Kidney (tissue), 22 donors: ENCODE measurements at places on chromosomes 5 and 9.

DNA sequence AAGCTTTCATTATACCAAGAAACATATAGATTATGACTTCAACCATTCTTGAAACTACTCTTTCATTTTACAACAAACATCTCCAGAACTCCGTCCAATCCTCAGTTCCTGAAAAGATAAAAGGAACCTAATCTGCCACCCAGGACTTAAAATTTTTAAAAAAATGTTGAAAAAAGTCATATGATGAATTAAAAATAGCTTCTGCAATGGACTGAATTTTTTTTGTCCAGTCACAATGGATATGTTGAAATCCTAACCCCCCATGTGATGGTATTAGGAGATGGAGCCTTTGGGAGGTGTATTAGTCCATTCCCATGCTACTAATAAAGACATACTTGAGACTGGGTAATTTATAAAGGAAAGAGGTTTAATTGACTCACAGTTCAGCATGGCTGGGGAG lies 2.7 kb upstream of the ALDH1A1 start:
- no peak for DNase-seq

DNA sequence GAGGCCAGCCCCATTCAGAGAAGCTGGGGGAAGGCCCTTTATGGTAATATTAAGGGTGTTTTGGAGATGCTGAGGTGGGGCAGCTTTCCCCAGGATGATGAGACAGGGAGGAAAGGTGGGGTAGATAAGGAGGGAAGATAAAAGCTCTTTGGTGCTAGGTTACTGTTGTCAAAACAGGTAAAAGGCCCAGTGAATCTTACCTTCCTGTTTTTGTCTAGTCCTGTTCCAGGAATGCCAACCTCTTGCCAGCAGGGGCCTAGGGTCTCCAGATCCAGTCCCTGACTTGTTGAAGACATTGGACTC lies 797 bp upstream of the CCL27 start:
- DNase-seq = no peak

DNA sequence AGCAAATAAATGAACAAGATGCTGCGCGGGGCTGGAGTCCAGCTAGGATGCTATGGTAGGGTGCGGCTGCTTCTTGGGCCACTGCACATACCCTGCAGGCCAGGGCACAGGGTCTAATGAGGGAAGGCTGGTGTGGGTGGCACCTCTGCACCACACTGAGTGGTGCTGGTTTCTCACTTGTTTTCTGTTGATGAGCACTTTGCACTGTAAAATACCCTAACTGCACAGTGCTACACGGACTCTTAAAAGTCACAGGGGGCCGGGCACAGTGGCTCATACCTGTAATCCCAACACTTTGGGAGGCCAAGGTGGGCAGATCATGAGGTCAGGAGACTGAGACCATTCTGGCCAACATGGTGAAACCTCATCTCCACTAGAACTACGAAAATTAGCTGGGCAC lies 52.7 kb upstream of the DMRT1 start:
- DNase-seq = no peak

DNA sequence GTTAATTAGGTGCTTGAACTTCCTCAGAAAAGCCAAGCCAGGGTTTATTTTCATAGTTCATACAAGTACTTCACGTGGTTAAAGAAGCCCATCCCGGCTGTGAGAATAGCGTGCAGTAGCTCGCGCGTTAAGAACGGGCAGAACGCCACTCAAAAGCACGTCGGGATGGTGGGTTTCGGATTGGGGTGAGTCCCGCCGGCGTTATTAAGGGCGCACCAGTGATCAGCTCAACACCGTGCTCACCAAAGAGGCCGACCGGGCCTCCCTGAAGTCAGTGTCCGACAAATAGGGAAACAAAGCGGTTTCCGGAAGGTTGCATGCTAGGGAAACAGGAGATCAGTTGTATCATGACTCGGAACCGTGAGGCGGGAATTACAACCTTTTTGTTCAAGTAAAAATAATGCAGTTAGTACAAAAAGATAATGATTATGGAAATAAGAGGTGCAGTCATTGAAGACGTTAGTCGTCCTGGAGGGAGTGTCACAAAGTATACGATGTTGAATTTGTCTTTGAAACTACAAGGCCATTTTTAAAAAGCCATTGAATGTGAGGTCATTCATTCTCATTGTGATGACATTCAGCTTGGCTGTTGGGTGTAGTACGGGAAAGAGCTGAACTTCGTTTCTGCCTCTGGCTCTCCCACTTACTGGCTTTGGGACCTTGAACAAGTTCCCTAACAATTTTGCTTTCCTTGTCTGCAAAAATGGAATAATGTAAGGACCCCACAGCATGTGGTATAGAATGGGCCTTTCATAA lies 992 bp downstream of the SETD9 start:
- no peak for DNase-seq

DNA sequence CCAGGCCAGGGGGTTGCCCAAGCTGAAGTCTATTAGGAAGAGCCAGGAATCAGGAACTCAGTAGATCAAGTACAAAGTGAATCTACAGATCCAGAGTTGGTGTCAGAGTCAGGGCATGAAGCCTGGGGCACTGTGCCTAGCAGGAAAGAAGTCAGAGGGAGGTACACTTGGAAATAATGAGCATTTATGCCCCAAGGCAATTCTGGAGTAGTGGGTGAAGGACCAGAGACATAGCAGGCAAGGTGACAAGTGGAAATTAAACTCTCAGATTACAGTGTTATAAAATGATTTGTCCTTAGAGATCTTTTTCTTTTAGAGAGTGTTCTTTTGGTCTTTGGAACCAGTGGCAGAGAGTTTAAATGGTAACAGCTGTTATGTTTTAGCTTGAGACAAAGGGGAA lies 138.0 kb downstream of the ADAMTSL1 start:
- DNase-seq = no peak

DNA sequence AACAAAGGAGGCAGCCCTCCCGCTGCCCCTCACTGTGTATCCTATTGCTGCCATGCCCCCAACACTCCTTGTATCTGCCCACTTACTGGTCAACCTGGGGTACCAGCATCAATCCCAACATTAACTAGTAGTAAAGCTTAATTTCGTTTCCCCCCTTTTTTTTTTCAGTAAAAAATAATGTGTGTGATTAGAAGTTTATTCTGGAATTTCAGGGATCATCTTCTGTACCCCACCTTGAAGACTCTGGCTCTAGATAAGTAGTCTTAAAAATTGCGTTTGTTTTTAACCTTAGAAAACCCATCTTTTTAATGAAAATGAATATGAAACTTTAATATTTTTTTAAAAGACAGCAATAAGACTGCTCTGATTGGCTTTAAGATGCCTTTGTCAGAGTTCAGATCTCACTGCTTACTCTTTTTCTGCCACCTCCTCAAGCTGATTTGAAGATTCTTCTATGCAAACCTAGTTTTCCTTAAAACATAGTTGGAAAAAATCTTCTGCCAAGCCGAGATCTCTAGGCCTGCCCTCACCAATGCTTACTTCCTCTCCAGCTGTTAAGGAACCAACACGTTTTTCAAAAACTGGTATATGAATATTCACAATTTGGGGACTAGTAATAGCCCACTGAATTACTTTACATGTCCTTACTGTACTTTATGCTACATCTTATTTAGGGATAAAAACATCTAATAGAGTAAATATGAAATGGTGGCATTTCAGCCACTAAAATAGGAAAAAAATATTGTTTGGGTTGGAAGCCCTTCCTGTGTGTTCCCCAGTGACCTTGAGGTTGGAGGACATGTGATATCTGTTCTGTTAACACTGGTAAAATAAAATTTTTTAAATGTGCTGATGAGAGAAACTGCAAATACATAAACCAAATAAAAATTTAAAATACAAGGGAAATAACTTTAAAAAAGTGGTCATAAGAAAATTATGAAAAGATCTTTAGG lies 4.0 kb upstream of the RHOBTB3 start:
- no peak for DNase-seq

DNA sequence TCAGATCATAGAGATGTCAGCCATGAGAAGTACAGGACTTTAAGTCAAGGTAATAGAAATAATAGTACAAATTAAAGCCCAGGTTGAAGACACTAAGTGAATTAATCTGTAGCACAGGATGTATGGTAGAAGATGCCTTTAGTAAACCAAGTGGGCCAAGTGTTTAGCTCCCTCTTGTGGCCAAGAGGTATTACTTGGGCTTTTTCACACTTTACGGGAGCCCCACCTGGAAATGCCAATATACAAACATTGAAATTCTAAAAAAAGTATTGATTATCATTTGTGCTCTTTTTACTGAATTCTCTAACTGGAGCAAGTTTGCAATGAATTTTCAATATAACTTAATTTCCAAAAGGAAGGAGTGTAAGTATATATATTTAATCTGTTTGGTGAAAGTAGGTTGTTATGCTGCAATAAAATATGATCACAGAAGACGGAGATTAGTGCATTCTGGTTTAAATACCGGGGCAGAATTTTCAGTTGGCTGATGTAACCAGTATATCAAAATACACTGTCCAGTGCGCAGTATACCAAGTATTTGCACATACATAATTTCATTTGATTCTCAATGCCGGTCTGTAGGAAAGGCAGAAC lies 84.7 kb downstream of the PARP8 start:
- peak; percentile 74 for DNase-seq

DNA sequence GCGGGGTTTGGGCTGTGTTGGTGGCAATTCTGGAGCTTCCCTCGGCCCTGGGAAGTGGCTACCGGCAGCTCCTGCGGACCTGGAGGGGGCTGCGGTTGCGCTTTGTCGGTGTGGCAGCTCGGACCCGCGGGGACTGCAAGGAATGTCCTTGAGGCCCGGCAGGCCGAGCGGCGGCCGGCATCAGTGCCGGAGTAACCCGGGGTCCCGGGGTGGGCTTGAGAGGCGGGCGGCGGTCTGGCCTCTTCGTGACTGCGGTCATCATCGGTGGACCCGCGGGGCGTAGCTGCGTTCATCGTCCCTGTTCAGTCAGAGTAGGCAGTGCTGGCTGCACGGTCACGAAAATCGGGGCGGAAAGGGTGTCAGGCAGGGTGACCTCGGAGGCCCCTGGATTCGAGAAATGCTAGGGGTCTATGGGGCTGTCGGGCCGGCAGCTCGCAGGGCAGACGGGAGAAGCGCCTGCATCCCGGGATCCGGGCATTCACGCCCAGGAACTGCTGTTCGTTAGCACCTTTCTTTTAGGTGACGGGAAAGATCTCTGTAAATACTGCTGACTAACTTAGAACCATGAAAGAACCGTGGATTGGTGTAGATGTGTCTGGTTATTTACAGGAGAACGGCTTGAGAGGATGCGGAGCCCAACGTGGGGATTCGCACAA lies 474 bp downstream of the HMGCR start:
- DNase-seq = no peak

DNA sequence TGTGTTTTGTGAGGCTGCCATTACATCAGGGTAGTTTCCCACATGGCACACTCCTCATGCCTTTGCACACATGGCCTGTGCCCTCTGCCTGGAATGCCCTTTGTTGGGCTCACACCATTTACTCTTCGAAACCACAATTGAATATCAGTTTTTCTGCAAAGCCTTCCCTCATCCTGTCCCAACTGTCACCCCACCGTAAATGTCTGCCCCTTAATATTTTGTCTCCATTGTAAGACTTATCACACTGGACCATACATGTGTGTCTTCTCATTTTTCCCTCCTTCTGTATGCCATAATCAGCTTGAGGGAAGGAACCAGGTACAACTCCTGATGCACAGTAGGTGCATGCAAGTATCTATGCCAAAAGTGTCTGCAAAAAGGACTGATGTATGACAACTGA lies 62.7 kb upstream of the TMEM252 start:
- no peak for DNase-seq

DNA sequence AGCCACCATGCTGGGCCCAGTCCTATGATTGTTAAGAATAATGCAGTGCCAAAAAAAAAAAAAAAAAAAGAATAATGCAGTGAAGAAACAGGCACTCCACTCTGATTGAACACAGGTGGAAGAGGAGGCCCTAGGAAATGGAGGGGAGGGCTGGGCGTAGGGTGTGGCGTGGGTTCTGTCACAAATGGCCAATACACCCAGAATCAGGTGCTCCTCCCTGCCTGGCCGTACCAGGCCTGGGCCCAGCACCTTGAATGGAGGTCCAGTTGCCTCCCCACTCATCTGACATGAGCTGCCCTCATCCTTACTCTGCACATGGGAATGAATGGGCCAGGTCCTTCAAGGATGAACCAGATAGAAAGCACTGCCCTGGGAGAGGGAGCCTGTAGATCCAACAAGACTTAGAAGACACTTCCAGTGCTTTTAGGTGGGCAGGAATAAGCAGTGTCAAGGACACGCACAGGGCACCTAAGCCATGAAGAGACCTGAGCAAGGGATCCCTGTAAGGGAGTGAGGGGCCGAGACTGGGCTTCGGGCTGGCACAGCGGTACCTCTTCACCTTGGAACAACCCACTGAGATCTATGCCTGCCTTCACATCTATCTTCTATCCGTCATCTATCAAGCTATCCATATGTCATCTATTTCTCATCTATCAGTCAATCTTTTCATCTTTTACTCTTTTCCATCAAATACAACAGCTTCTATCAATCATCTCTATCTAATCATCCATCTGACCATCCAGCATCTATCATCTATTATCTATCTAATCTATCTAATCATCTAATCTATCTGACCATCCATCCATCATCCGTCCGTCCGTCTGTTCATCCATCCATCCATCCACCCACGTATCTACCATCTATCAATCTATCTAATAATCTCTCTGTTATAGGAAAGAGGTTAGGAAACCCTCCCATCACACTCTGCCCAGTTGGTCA lies 15.9 kb downstream of the NINJ1 start:
- DNase-seq = no peak

GRCh38 chr5:171010816-171011215 lies 149.0 kb downstream of the RANBP17 start:
- DNase-seq = no peak

DNA sequence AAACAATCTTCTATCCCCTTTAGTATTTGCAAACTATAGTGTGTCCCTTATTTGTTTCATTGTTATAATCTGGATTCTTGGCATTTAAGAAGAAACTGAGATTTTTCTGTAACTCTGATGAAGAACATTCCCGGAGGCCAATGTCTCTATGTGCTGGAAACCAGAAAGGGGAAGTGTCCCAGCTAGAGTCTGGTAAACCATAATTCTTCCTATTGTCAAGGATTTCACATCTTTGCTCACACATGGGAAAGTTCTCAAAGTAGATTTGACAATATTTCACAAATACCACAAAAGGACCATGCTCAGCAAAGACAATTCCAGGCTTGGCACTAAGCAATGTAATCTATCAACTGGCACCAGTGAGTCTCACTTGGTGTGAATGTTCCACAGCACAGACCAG lies 146.8 kb downstream of the MUSK start:
- no peak for DNase-seq

GRCh38 chr5:132377738-132378137 lies 8.2 kb downstream of the SLC22A5 start:
- no peak for DNase-seq

DNA sequence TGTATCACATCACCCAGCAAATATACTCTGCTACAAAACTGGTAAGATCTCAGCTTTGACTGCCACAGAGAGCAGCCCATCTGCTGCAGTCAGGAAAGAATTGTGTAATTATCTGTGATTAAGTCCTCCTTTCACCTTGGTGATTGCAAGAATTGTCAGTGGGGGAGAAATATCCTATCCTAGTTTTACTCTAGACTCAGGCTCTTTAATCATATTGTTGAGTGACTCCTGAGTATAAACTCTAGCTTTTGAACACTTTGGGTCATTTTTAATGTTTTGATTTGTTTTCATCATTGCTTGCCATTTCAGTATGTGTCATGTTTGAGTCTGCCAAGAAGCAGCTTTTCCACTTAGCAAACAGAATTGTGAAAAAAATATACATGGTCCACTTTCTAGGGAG lies 32.1 kb downstream of the VCAN start:
- DNase-seq = no peak

GRCh38 chr9:89096807-89097206 lies 81.8 kb downstream of the SHC3 start:
- DNase-seq = no peak
